ENCODE measurements at places on chromosomes 16 and 17.

DNA sequence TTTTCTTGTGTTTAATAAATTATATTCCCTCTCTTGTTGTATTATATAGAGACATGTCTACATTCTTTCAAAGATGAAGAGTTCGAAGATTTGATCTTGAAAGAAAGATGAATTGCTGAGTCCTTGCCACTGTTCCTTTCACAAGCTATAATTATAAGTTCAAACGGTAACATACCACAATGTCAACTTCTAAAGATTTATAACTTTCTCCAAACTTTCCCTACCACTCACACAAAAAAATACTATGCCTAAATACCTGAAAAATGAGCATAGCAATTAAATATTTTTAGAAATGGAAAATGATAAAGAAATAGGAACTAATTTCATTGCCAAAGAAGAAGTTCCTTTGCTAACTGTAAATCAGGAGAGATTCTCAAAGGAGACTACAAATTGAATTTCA is 50.6 kb downstream of the BRIP1 start:
- no peak for DNase-seq

GRCh38 chr16:80105160-80105559 is 435.6 kb upstream of the DYNLRB2 start:
- DNase-seq, result no peak

DNA sequence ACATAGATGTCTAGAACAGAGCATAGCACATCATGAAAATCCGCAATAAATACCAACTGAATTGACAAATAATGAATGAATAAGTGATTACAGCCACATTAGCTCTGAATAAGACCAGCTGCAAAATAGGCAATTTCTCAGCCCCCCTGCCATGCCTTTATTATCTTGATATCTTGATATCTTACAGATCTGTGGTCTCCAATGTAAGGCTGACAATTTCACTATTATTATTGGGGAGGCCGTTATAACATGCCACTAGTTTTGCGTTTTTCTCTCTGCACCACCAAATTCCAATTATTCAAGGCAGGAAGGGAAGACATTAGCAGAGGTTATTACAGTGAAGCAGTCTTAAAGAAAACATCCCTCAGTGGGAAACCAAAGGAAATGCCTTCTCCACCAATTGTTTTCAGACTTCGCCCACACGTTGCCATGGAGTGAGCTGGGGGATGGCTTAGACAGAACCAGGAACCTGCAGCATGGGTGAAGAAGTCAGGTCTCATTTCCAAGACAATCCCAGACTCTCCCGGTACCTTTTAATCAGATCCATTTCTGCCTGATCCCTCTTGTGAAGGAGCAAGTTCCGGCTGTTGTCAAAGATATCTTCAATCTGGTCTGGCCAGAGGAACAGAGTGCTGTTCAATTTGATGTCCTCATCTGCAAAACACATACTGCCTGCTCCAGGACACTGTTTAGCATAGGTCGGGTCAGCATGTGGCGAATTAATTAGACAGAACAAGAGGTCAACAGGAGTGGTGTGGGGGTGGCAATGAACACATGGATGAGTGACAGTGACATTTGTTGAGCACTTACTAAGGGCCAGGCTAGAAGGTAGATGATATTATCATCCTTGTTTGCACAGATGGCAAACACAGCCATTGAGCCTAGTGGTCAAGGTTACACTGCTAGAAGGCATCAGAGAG is 46.4 kb downstream of the DNAH3 start:
- DNase-seq, result no peak

DNA sequence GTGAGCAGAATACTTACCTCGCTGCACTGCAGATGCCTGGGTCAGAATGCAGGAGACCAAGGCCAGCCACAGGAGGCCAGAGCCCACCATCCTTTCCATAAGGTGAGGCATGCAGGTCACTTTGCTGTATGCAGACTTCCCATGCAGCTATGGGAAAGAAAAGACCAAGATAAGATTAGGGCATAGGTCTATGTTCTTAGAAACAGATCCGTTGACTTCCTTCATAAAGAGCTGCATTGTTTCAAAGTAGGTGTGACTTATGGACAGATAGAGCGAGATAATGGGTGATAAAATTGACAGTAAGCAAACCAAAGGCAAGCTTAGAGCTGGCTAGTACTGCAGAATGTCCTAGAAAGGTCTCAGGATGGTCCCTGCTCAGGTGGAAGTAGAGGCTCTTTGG is 992 bp downstream of the GP2 start:
- no peak for DNase-seq

DNA sequence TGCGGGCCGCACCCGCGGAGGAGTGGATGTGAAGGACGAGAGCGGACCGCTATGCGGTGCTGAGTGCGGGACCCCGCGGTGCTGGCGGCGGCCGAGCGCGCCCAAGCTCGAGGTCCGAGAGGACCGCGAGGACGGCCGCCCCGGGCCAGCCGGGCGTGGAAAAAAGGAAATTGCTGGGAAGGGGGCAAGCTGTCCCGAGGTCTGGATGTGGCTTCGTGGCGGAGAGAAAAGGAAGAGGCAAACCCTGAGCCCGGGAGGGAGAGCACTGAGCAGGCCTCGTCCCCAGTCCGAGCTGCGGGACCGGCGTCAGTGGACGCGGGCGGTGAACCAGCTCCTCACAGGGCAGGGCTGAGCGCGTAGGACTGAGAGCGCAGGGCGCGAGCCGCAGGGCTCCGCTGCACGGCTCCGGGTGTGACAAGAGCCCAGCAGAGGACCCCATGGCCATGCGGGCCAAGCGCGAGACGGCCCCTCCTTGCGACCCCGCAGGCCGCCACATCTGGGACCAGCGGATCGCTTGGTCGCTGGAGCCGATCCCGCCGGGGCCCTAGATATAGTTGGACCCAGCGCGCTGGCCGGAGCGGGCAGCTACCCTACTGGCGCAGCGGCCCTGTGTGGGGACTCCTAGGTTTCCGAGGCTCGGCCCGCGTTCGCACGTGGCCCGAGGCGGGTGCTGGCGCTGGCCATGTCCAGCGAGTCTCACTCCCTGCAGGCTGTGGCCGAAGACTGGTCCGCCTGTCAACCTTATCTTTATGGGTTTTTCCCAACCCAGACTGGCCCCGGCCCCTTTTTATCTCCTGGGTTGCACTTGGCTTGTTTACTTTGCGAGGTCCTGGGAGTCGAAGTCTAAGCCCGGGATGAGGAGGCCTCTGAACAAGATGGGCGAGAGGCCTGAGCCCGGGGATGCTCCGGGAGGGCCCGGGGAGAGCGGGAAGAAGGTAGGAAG is 2.4 kb downstream of the TBX4 start:
- DNase-seq, result no peak

GRCh38 chr16:12675046-12675445 is 128.6 kb downstream of the CPPED1 start:
- DNase-seq, result no peak

DNA sequence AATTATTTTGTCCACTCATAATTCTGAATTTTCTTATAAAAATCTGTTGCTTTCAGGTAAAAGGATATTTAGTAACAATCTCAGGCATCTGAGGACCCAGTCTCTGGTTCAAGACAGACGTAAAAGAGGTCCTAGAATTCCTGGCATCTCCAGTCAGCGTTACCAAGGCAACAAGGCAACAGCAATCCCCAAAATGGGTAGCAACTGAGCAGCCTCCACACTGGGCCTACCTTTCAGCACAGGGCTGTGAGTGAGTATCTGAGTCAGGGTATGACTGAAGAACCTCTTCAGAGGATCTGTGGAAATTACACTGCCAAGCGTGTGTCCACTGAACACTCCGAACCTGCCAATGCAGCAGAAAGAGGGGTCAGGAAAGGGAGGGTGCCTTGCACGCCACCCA is 20.8 kb downstream of the FANCA start:
- DNase-seq, result no peak

GRCh38 chr17:4433515-4434031 is at the start of gene SPNS3:
Gene SPNS3 (plus strand): TSS chr17:4433940. CDS start chr17:4433968, 28 bp downstream.
- DNase-seq, result no peak

DNA sequence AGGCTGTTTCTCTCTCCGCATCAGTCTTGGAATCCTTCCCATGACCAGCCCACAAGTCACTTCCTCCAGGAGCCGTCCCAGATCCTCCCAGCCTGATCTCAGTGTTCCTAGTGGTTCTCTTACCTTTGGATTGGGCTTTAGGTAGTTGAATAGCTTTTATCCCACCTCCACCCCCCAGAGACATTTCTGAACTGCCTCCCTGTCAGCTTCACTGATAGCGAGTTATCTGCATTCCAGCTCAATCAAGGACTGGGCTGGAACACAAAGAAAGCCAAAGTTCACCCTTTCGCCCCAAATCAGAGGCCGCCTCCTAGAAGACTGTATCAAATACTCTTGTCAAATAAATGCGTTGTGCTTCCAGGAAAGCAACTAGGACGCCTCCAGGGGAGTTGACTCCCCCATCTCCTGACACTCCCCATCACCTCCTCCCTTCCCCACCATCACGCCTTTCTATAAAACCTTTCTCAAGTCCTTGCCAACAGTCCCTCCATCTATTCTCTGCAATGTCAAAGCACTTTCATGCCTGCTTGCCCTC is 72.7 kb downstream of the TMEM132E start:
- no peak for DNase-seq

DNA sequence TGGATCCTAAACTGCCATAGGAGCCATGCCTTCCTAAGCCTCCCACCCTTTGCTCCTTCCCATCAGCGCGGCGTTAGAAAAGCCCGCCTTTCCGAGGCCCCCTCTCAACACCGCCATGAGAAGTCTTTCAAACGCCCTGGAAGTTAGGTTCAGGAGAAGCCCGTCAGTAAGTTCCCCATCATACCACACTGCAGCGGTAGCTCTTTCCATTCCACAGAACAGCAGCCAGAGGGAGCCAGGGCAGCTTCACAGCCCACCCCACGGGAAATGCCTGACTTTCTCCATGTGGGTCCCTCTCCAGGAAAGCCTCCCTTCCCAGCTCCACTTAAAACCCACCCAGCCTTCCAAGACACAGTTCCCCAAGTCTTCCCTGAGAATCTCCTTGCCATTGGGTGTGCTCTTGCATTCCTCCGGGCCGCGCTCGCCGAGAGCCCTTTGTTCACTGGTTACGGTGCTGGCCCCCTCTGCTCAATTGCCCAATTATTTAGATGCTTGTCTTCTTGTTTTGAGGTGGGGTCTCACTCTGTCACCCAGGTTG is 28.7 kb downstream of the KIAA0513 start:
- DNase-seq, result no peak

DNA sequence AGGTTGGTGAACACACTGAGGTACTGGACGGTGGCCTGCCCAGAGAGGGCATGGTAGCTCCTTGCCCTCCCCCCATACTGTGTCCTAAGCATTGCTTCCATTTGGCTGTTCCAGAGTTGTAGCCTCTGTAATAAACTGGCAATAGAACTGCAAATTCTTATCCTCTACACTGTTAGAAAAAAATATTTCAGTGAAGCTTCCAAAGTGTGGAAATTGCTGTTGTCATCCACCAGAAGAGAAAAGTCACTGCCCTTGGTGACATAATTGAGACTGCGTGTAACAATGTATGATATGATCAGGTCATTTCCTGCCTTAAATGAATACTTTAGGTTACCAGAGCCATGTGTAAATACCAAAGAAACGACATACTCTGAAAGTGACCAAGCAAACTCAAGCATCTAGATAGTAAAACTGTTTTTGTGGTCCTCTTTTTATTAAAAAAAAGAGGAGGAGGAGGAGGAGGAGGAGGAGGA is 65.9 kb downstream of the CEP95 start:
- no peak for DNase-seq

DNA sequence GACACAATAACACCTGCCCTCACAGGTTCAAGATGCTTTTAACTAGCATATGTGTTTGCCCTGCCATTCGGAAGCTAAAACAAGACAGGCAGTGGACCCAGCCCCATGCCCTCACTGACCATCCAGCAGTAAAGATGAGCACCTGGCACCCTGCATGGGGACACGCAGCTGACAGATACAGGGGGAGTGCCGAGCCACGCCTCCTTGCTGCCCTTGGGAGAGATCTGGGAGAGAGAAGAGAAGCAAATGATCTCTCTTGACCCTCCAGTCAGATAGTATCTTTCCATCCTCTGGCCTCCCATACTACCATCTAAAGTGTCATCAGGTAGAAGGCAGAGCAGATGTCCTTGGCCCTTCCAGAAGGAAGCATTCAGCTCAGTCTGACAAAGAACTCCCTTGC is 40.6 kb upstream of the MYOCD start:
- DNase-seq, result peak; percentile 51

DNA sequence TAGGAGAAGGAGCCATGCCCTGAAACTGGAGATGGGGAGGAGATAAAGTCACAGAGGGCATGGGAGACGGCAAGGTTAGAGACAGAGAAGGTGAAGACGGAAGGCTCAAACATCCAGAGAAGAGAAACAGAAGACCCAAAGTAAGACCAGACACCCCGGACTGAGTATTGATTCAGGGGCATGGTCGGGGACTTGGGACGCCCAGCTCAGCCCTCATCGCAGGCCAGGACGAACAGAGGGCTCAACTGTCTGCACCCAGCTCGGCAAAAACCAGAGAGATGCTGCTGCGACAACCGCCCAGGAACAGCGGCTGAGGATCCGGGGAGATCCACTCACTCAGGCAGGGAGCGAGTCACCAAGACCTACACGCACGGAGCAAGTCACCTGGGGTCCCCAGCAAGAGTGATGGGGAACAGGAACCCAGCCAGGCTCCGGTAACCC is 999 bp downstream of the XYLT1 start:
- no peak for DNase-seq

- no peak for DNase-seq
These were observed 25.6 kb downstream of the TTLL6 start for GRCh38 chr17:48791128-48792032.

GRCh38 chr17:67374329-67375053 is 2.6 kb upstream of the PITPNC1 start:
- peak; percentile 98 for DNase-seq

GRCh38 chr16:57358527-57359095 is at the start of gene CCL22:
Gene CCL22 (plus strand): TSS chr16:57358783. CDS start chr16:57358817, 34 bp downstream.
- DNase-seq, result no peak

- DNase-seq, result no peak
These were observed 437.7 kb downstream of the HS3ST3B1 start for GRCh38 chr17:14738652-14738988.

DNA sequence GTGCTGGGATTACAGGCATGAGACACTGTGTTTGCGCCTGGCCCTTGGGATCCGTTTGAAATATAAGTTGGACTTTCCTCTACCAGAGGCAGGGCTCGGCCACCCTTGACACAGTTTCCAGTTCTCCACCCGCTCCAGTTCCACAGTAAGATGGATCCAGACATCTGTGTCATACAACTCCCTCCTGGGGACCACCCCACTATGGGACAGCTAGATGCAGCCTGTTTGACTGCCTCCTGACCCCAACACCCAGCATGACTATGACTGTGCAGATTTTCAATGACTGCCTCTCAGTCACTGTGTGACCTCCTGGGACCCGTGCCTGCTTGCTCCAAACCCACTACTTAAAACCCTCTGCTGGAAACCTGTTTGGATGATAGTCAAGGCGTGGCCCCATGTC is 166.7 kb downstream of the IRF8 start:
- DNase-seq, result no peak

- peak; percentile 75 for DNase-seq
These were observed 219.5 kb downstream of the NTN1 start for GRCh38 chr17:9240659-9241370.

GRCh38 chr17:2275722-2276121 is 27.9 kb downstream of the SMG6 start:
- DNase-seq, result no peak

- DNase-seq, result peak; percentile 72
These were observed 37.3 kb downstream of the PIEZO1 start for GRCh38 chr16:88747588-88748301.

- no peak for DNase-seq
These were observed 28.1 kb downstream of the MYBBP1A start for GRCh38 chr17:4527134-4527533.
